CD4-positive, alpha-beta T cell treated with Interleukin-4 for 4 hours (primary cell): ENCODE measurements at places on chromosomes 7 and 10.

DNA sequence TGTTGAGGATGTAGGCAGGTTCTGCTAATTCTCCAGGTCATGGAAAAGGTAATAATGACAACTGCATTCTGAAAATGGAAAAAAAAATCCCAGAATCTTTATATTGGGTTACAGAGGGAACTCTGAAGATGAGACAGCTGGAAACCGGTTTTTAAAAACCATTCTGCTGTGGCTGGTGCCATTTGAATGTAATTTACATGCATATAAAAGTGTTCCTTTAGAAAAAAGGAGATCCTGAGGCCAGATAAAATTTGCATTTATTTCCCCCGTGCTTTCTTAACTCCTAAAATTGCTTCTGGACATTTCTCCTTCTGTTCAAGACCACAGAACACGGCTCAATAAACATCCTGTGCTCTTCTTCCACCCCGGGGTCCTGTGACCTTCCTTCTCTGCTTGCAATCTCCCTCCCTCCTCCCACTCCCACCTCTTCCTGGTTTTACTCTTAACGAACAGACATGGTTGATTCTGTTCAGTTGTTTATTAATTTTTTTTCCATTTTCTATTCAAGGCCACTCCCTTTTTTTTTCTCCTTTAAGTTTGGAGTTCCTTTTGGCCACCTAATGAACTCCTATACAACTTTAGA lies 41.6 kb downstream of the SH2D4B start:
- no peak for DNase-seq

GRCh38 chr7:134908289-134908688 lies 78.0 kb upstream of the AGBL3 start:
- no peak for DNase-seq

GRCh38 chr10:76202777-76203176 lies 771.4 kb downstream of the LRMDA start:
- DNase-seq, result no peak

DNA sequence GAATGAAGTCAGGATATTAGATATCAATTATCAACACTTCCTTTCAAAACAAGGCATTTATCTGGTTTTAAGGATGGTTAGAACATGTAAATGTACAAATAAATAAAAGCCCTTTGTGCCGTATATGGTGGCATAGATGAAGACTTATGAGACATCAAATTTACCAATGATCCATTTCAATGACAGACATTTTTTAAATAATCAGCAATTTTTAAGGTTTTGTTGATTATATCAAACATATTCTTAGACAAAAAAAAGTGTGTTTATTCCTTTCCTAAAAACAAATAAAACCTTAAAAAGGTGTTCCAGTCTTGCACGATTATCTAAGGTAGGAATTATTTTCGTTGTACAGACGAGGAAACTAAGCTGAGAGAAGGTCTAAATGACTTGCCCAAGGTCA lies 13.8 kb downstream of the APBB1IP start:
- no peak for DNase-seq

- DNase-seq, result no peak
Observed at GRCh38 chr10:6542999-6543430, 37.1 kb downstream of the PRKCQ start.
